ENCODE measurements at places on chromosomes 11 and 22.

GRCh38 chr22:45987136-45987861, 10.3 kb upstream of the WNT7B start:
- no peak for DNase-seq

DNA sequence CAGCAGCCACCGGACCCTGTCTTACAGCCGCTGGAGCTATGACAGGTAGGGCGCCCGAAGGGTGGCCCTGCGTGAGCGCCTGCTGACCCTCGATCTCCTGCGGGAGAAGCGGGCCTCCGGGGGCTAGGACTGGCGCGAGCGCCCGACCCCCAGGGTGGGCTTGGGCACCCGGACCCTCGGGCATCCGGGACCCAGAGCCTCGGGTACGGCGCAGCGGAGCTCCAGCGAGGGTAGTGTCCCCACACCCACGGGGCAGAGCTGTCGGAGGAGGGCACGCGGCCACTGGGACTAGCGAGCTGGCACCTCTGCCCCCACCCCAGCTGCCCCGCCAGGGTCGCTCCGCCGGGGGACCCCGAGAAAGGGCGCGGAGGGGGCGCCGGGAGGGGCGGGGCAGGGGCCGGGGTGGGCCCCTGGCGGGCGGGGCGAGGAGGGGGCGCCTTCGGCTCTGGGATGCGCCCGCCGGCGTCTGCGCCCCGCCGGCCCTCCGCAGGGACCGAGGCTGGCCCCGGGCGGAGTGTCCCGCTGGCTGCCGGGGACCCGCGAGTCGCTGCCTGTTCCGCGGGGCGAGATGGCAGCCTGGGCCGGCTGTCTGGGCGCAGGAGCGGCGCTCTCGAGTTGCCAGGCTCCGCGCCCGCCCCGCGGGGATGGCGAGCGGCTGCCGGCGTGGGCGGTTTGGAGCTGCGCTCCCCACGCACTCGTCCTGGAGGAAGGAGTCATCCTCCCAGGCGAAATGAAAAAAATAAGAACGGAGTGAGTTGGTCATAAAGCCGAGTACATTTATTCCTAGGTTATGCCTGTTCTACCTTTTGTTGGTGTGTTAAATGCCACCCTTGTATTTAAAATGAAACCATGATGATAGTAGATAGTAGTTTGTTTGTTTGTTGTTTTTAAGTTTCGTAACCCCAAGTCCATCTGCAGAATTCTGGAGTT, 32.4 kb downstream of the EIF3F start:
- DNase-seq, result peak; percentile 41

- DNase-seq, result no peak
Observed at GRCh38 chr22:36831206-36831605, 14.4 kb upstream of the PVALB start.

DNA sequence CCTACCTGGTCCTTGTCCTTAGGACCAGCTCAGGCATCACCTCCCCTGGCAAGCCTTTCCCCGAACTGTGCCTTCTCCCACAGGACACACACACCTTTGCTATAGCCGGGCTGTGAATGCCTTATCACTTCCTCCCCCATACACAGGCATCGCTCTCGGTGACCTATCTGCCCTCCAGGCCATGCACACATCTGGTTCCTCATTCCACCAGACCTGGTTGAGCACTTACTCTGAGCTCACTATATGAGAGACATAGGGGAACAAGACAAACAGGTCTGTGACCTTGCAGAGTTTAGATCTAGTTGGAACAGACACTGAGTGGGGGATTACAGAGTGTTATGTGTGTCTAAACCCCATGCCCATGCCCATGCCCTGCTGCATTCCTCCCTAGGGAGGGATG, 3.1 kb upstream of the BCR start:
- DNase-seq, result no peak

- no peak for DNase-seq
Observed at GRCh38 chr22:24406322-24407277, 20.8 kb upstream of the ADORA2A start.

DNA sequence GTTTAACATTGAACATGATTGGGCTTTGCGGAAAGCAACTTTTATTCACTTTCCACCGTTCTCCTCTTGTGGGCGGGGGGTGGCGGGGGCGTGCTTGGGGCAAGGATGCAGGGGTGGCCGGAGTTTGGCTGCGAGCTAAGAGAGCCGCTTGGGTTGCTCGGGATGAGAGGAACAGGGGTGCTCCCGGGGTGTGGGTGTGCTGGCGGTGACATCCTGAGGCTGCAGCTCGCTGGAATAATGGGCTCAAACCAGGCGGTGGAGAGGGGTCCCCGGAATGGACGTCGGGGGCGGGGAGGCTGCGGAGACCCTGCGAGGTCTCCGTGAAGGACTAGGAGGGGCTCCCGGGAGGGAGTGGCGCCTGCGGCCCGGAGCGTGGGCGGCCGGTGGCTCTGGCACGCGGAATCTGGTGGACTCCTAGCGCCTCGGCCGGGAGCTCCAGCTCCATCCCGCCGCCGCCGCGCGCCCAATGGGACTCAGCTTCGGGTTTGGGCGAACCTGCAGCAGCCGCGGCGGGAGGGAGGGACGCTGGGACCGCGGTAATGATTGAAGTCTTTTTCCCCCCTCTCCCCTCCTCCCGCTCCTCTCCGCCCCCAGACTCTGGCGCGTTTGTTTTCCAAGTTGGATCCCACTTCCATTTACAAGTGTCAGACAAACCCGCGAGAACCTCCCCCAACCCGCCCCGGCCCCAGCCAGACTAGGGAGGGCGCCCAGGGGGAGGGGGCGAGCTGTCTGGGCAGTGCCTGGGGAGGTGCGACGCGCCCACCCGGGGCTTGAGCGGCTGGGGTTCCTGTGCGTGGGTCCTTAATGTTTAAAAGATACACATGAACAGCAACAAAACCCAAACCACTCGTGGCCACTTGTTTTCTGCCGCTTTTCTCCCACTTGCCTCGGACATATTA, 2.0 kb downstream of the FAT3 start:
- DNase-seq, result no peak

- no peak for DNase-seq
Observed at GRCh38 chr11:72069787-72070251, 10.5 kb downstream of the NUMA1 start.

- peak; percentile 90 for DNase-seq
Observed at GRCh38 chr11:122895563-122895962, 13.0 kb downstream of the JHY start.

- peak; percentile 80 for DNase-seq
Observed at GRCh38 chr11:78810559-78811009, 235.9 kb upstream of the NARS2 start.

GRCh38 chr11:131229221-131229620, 141.2 kb upstream of the NTM start:
- DNase-seq, result no peak

- no peak for DNase-seq
Observed at GRCh38 chr22:27800250-27801201, 1.0 kb downstream of the MN1 start.

- DNase-seq, result peak; percentile 9
Observed at GRCh38 chr22:49512487-49513165, 315.0 kb downstream of the BRD1 start.

GRCh38 chr11:23112987-23113886, 253.0 kb upstream of the CCDC179 start:
- DNase-seq, result peak; percentile 75

DNA sequence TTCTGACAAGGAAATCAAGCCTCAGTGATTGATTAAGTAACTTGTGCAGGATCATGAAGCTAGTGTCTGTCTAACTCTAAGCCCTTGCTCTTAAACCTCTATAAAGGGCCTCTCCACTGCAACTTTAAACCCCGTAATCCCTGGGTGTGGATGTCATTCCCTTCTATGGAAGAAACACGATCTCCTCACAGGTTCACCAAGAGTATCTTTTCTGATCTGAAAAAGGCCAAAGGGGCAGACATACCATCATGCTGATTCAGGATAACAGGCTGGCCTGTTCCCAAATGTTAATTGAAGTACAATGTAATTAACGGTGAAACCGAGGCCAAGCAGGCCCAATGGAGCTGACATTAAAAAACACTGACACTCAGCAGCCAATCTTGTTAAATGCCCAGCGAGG, 17.1 kb downstream of the TTC12 start:
- no peak for DNase-seq

GRCh38 chr11:132463295-132464002, 1068.9 kb downstream of the OPCML start:
- no peak for DNase-seq

DNA sequence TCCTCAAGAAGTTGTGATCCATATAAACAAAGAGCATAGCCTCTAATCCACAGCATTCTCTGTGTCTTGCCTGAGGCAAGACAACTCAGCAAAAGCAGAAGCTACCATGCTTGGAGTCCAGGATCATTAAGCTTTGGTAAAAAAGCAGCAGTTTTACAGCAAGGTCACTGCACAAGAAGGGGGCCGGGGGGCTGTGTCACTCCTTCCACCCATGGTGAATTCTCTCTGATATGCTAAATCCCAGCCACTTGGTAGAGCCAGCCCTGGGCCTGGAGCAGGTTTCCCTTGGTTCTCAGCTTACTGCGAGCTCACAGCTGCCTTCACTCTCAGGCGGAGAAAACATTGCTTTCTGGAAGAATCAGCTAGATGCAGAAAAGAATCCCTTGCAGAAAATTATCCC, 144.7 kb downstream of the TENM4 start:
- no peak for DNase-seq

DNA sequence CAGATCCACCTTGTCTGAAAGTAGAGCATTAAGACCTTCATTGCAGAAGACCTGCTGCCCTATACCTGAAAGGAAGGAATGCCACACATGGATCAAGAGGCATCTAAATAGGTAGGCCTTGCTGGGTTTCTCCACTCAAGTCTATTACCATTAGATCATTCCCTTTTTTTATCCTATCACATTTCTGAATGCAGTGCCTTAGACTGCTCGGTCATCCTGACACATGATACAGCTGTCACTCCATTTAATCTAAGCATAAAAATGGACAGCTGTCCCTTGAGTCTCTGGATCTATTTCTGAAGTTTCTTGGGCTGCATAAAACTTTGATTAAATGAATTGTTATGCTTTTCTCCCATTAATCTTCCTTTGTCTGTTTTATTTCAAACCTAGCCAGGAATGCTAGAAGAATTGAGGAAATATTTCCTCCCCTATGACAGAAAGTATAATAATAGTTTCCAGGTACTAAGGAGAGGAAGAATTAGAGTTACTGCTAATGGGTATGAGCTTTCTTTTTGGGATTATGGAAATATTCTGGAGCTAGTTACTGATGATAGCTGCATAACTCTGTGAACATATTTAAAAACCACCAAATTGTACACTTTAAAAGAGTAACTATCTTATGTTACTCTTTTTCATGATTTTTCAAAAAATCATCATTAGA, 88.0 kb downstream of the DLG2 start:
- no peak for DNase-seq

Measured in NCI-H2081 (cell line).